SHP77 treated with DMSO at 0.1 percent for 48 hours (cell line): ENCODE measurements at places on chromosomes 2 and 18.

GRCh38 chr2:101328474-101329007, 20.0 kb upstream of the RNF149 start:
- no peak for DNase-seq

DNA sequence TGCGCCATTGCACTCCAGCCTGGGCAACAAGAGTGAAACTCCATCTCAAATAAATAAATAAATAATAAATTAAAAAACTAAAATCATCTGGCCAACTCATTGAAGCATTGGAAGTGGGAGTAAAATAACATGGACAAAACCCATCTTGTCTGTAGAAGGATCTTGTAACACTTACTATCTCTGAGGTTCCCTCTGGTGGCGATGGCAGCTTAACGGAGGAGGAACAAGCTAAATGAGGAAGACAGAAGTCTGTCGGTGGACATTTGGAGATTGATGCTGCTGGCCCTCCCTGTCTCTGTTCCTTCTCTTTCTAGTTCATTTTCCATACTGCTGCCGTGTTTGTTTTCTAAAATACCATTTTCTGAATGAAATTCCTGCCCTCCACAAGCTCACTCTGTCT, 43.4 kb downstream of the ZCCHC2 start:
- no peak for DNase-seq

DNA sequence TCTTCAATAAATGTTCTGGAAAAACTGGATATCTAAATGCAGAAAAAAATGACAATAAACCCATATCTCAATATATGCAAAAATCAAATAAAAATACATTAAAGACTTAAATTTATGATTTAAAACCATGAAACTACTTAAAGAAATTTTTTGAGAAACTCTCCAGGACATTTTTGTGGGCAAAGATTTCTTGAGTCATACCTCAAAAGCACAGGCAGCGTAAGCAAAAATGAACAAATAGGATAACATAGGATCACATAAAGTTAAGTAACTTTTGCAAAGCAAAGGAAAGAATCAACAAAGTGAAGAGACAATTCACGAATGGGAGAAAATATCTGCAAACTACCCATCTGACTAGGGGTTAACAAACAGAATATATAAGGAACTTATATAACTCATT, 1545.5 kb downstream of the SUCLG1 start:
- DNase-seq, result no peak

DNA sequence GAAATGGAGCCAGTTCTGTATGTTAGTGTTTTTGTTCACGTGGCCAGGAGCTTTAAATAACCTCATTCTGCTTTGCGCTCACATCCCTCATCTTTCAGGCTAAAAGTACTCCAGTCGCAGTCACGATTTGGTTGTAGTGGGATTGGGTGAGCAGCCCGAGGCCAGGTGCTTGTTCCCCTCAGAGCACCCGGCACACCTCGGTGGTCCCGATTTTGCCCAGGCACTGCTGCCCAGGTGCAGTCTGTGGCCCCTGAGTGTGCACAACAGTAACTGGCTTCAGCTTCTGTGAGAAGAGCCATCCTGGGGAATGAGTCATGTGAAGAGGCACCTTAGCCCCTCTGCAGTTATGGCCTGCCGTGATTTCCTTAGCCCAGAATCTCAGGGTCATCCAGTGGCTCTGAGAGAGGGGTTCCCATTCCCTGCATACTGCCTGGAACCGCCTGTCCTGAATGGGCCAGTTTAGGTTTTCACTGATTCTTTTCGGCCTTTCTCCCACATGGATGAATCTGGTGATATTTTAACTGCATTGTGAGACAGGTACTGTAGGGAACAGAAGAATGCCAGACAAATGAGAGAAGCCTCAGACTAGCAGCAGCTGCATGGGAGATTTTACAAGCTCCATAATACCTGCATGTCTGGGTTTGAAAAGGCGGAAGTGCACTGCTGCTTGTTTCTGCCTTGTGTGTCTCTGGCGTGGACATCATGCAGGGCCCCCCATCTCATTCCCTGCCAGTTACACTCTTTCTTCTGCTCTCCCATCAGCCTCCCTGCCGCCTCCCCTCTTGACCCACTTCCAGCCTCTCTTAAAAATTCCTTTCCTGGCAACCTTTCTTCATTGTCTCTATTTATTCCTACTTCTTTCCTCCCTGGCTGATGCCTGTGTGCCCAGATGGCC, 33.5 kb downstream of the IMPA2 start:
- no peak for DNase-seq
